NCI-H69 (cell line): ENCODE measurements at places on chromosomes 5 and 9.
A peak's percentile ranks its signal among the peaks of the same experiment; 100 is the strongest.

DNA sequence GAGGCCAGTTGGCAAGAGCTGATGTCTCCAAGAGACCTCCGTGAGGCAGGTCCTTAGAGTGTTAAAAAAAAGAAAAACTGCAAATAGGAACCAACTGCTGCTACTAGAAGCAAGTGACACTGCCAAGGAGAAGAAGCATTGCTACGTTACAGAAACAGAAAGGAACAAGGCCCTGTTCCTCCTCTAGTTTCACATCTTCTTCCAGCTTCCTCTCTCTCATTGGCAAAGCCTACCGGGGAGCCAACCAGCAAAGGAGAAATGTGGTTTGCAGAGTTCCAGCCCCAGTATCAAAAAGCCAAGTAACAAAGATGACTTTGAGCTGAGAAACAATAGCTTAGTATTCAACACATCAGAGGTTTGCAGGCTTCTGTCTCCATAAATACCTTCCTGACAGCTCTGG lies 145.9 kb downstream of the PRELID2 start:
- no peak for DNase-seq

GRCh38 chr5:143213231-143213850 lies 190.1 kb downstream of the NR3C1 start:
- DNase-seq = no peak

- peak; percentile 96 for DNase-seq
Observed at GRCh38 chr5:179819296-179820126, 1.2 kb upstream of the SQSTM1 start.

GRCh38 chr9:97592126-97592525 lies 41.0 kb downstream of the TSTD2 start:
- peak; percentile 59 for DNase-seq

DNA sequence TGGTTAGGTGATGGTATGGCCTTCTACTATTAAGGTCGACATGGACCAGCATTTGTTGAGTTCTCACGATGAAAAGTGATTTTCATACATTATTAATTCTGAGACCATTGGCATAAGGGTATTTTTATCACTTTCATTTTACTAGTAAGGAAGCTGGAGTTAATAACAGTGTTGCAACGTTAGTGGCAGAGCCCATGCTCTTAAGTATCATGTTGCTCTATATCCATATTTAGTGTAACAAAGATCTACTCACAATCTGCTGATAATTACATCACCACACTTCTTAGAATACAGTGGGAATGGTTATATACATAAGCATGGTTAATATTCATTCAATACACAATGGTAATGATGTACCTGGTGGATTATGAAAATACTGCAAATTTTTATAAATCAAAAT lies 81.9 kb downstream of the PRR16 start:
- no peak for DNase-seq

GRCh38 chr5:16855898-16856297 lies 80.2 kb downstream of the MYO10 start:
- DNase-seq = no peak

GRCh38 chr5:122757285-122757684 lies 17.6 kb upstream of the SNX2 start:
- DNase-seq = no peak

GRCh38 chr5:127766676-127767335 lies 63.6 kb downstream of the CCDC192 start:
- DNase-seq = no peak

- peak; percentile 14 for DNase-seq
Observed at GRCh38 chr9:33297432-33297831, 7.1 kb downstream of the NFX1 start.

GRCh38 chr5:102903074-102903871 lies 148.2 kb downstream of the PAM start:
- peak; percentile 57 for DNase-seq

DNA sequence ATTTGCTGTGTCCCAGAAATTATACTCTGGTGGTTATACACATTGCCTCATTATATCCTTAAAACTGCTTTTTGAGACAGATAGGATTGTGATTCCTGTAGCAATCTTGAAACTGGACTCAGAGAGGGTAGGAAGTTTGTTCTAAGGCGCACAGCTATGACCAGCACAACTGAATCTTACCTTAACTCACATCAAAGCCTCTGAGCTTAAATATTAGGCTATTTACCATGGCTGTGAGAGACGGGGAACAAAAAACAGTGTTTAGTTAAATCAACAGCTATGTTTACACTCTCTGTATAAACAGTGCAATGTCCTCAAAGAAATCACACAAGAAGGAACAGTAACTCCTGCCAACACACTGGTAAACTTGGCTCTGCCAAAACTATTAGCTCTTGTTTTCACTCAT lies 50.9 kb upstream of the TUT7 start:
- peak; percentile 14 for DNase-seq

- no peak for DNase-seq
Observed at GRCh38 chr9:130072515-130073235, 19.0 kb downstream of the GPR107 start.

DNA sequence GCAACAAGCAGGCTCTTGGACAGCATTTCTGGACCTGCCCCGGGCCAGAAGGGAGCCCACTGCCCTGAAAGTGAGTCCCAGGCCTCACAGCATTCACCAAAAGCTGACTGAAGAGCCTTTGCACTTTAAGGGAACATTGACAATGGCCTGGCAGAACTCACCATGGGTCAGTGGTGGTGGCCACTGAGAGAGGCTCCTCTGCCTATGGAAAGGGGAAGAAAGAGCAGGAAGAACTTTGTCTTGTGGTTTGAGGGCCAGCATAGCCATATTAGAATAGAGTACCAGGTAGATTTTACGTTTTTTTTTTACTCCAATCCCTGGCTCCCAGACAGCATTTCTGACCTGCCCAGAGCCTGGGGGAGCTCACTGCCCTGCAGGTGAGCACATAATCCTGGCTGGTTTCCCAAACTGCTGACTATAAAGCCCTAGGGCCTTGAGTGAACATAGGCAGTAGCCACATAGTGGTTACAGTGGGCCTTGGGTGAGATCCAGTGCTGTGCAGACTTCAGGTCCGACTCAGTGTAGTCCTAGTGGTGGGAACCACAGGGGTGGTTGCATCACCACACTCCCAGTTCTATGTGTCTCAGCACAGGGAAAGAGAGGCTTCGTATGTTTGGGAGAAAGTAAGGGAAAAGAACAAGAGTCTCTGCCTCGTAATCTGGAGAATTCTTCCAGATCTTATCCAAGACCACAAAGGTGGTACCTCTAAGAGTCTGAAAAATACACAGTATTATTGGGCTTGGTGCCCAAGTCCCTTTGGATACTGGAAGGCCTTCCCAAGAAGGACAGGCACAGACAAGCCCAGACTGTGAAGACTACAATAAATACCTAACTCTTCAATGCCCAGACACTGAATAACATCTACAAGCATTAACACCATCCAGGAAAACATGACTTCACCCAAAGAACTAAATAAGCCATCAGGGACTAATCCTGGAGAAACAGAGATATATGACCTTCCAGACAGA lies 89.5 kb downstream of the TSSK1B start:
- DNase-seq = peak; percentile 38

DNA sequence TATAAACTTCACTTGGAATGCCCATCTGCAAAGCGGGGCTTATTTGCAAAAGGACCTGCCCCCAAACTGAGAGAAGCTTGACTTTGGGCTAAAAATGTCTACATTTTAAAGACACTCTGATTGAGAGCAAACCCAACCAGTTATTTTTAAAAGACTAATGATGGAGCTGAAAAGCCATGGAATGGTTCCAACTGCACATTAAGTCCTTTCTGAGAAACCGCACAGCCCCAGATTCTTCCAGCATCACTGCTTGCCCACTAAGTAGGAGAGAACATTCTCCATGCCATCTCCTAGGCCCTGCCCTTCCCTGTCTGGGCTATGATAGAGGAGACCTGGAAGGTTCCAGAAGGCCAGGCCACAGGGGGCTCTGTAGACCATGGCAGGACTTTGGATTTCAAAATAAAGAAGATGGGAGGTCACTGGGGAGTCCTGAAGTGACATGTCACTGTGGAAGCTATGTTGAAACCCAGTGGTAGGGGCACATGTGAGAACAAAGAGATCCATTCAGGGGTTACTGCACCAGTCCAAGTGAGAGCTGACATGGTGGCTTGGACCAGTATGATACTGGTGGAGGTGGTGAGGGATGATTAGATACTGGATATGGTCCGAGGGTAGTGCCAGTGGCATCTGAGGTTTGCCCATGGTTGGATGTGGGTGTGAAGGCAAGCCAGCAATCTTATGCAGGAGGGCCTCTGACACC lies 179.2 kb downstream of the DAB2IP start:
- DNase-seq = no peak

GRCh38 chr5:140319833-140320232 lies 16.9 kb upstream of the PFDN1 start:
- DNase-seq = no peak

DNA sequence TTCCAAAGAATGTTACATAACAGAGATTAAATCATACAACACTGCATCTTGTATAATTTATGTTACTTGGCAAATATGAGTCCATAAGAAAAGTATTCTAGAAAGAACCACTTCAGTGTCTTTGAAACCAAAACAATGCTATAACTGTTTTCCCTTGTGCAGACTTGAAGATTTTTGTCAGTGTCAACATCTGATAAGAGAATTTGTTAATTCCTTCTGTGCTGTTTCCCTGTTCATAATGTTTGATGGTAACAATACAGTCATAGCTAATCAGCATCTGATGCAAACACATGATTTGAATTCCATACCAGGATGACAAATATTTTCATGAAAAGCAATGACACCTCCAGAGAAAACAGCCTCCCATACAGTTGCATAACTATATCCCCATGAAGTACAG lies 306.8 kb downstream of the SEMA5A start:
- no peak for DNase-seq

- no peak for DNase-seq
Observed at GRCh38 chr5:158499075-158499891, 600.4 kb downstream of the EBF1 start.

- DNase-seq = no peak
Observed at GRCh38 chr5:102537011-102537410, 38.2 kb upstream of the SLCO6A1 start.

GRCh38 chr9:37508834-37509206 lies 23.1 kb downstream of the POLR1E start:
- peak; percentile 11 for DNase-seq
